ENCODE measurements at places on chromosomes 7 and 10.

DNA sequence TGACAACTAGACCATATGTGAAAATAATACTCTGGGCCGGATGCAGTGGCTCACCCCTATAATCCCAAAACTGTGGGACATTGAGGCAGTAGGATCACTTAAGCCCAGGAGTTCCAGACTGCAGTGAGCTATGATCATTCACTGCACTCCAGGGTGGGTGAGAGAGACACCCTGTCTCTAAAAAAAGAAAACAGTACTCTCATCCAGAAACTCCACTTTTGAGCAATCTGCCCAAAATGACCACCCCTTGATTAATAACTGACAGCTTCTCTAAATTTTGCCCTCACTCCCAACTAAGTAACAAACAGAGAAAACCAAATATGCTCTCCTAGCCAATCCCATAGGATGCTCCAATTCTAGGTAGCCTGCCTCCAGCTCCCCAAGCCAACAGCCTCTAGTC, 62.5 kb upstream of the AKR1E2 start:
- DNase-seq: no peak

DNA sequence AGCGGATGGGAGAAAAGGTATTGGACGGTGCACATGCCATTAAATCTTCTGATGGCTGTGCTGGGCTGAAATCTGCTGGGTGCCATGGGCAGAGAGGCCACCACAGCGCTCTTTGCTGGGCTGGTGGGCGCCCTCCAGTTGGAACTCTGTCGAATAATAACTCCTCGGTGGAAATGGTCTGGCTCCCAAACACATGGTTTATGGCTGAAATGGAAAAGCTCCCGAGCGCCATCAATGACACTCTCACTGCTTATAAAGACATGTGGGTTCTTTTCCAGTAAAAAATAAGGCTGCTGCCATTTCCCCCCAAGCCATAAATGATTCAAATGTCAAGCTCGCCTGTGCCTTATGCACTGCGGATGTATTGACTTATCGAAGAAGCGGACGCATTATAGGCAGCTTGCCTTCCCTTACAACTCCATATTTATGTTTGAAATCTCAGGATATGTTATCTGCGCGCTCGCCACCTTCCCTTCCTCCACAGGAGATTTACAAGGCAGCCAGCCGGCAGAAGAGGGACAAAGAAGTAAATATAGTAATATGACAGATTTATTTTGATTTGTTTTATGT, 239.0 kb upstream of the MKI67 start:
- DNase-seq: no peak

GRCh38 chr7:1920266-1920681, 250.2 kb downstream of the ELFN1 start:
- peak; percentile 34 for DNase-seq

- peak; percentile 89 for DNase-seq
Observed at GRCh38 chr10:117174439-117175214, 22.7 kb upstream of the KCNK18 start.

DNA sequence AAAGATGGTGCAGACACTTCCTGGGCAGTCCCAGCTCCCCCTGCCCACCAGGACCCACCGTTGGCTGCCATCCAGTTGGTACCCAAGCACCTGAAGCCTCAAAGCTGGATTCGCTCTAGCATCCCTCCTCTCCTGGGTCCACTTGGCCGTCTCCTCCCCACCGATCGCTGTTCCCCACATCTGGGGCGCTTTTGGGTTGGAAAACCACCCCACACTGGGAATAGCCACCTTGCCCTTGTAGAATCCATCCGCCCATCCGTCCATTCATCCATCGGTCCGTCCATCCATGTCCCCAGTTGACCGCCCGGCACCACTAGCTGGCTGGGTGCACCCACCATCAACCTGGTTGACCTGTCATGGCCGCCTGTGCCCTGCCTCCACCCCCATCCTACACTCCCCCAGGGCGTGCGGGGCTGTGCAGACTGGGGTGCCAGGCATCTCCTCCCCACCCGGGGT, 14.5 kb upstream of the LIMK1 start:
- no peak for DNase-seq

DNA sequence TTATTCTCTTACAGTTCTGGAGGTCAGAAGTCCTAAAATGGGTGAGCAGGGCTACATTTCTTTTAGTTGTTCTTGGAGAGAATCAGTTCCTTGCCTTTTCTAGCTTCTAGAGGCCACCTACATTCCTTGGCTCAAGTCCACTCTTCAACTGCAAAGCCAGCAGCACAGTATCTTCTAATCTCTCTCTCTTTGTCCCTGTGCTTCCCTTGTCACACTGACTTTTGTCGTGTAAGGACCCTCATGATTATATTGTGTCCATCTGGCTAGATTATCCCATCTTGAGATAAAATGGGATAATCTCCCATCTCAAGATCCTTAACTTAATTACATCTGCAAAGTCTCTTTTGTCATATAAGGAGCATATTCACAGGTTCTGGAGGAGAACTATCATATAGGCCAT, 359.0 kb downstream of the ADRA2A start:
- DNase-seq: no peak

DNA sequence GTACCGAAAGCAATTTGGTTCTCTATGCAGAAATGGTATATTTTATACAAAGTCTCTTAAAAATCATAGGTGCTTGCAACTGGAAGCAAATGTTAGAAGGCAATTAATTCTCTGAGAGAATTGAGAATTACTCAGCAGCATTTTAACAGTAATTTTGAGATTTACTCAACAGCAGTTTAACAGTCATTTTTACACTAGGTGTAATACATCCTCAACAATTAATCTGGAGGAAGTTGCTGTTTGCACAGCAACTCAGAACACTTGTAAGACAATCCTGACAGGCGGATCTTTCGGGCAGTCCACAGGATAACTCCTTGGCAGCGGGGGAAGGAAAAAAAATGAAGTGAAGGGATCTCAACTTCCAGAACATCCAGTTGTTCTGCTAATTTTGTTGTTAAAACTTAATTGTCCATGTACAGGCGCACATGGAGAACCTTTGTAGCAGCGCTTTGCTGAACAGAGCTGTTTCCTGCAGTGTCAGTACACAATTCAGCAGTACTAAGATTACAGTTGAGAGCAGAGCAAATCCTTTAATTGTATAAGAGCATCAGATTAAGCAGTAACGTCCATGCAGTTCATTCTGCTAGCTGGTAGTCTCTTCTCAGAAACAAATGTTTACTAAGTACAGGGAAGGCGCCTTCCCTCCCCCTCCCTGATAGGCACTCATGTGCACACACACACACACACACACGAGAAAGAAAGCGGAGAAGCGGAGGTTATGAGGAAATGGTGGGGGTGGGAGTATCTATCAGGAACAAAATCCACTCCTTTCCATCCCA, 43.8 kb downstream of the ENO4 start:
- DNase-seq: no peak

- no peak for DNase-seq
Observed at GRCh38 chr10:69814251-69814650, 12.5 kb downstream of the COL13A1 start.

GRCh38 chr10:21803374-21803773, 200.2 kb downstream of the DNAJC1 start:
- no peak for DNase-seq

DNA sequence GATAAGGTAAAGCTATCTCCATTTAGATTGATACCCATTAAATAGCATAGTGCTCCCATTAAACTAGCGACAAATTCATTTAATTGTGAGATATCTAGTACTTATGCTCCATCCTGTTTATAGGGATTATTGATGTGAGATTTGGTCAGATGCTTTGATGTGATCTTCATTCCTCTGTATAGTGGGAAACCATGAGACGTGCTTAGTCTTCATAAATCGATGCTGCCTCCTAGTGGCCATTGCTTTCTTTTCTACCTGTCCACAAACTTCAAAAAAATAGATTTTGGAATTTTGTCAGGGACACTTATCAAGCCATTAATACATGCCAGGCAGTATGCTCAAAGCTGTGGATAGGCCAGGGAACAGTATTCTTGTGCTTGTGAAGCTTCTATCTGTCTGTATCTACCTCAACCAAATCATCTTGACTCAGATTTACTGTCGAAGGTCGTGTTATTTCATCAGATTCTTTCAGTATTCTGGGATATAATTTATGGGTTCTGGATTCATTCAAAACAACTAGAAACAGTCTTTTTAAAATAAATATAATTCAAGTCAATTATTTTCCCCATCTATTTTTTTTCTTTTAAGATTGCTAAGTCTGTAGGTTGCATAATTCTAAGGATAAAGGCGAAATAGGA, 12.0 kb downstream of the LSM8 start:
- peak; percentile 59 for DNase-seq

DNA sequence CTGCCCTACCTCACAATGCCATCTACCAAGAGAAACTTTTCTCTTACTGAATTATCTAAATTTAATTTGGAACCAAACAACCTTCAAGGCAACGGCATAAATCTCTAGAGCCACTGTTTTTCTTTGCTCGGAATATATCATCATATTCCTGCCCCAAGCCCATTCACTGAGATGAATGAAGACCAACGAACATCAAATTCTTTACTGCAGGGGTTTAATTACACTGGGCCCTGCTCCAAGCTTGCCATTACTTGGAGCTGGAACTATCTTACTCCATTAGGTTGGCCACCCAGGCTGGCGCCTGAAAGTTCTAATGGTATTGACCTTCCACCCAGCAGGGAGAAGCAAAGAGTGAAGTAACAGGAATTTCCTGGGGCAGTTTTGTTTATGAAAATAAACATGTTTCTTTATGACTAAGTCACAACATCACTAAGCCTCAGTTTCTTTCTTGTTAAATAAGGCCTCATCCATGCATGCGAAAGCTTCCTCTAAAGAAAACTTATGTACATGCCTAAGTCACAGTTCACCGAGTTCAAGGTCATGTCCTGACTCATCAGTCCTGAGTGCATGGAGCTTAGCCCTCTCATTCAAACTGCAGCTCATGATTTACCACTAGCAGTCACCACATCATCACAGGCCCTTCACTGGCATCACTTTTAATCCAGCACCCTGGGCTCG, 42.1 kb upstream of the ANAPC16 start:
- DNase-seq: no peak

Data from Kasumi-1 (cell line).